ENCODE measurements at places on chromosomes 3 and 15. TPM values are rescaled to one million over a fixed set of nuclear protein-coding genes. Genes with fewer than 3 reads are reported as not detected.

SHF gene
- total RNA-seq, result 9.1 TPM

PRSS50 gene
- total RNA-seq, result 0.99 TPM

PLSCR2 gene
- total RNA-seq, result 0.47 TPM

MYH15 gene
- 0.12 TPM for total RNA-seq

TNIK gene
- total RNA-seq, result 14.9 TPM

FAM219B gene
- 54.7 TPM for total RNA-seq

CPNE9 gene
- total RNA-seq, result 0.23 TPM

ROBO2 gene
- total RNA-seq, result 61.7 TPM

CLDND1 gene
- total RNA-seq, result 80.9 TPM

ABHD10 gene
- 51.6 TPM for total RNA-seq

STAC gene
- total RNA-seq, result 14.2 TPM

TRH gene
- total RNA-seq, result 0.35 TPM

TMCO5A gene
- total RNA-seq, result not detected

SPATA12 gene
- total RNA-seq, result not detected

EPHB1 gene
- 6.8 TPM for total RNA-seq

COL8A1 gene
- 13.0 TPM for total RNA-seq

UBE2E1 gene
- 110 TPM for total RNA-seq

SLC4A7 gene
- total RNA-seq, result 39.2 TPM

VPS33B gene
- 5.5 TPM for total RNA-seq

TTC14 gene
- 119 TPM for total RNA-seq

CDC25A gene
- total RNA-seq, result 6.4 TPM

ADAMTSL3 gene
- total RNA-seq, result 11.9 TPM

EFCC1 gene
- total RNA-seq, result 5.0 TPM

B4GALT4 gene
- total RNA-seq, result 22.6 TPM

RASSF1 gene
- total RNA-seq, result 35.8 TPM

MST1R gene
- 2.0 TPM for total RNA-seq

COX17 gene
- total RNA-seq, result 44.3 TPM

SAMMSON gene
- total RNA-seq, result not detected

RYK gene
- total RNA-seq, result 95.3 TPM

SOX14 gene
- total RNA-seq, result not detected

PPM1L gene
- 17.7 TPM for total RNA-seq

FES gene
- 52.4 TPM for total RNA-seq

LRRIQ4 gene
- 0.35 TPM for total RNA-seq

GABRA5 gene
- total RNA-seq, result 0.06 TPM

STAB1 gene
- total RNA-seq, result 95.8 TPM

ACAP2 gene
- 69.0 TPM for total RNA-seq

TMEM42 gene
- total RNA-seq, result 11.8 TPM

MAP4 gene
- total RNA-seq, result 113 TPM

CX3CR1 gene
- total RNA-seq, result 5.3 TPM

PRR20G gene
- not detected for total RNA-seq

SENP8 gene
- 3.4 TPM for total RNA-seq

CHRNA7 gene
- 5.0 TPM for total RNA-seq

CHAC1 gene
- 1.6 TPM for total RNA-seq

TYRO3 gene
- total RNA-seq, result 44.0 TPM

UBE3A gene
- total RNA-seq, result 149 TPM

TMEM108 gene
- total RNA-seq, result 1.8 TPM
